ENCODE measurements at places on chromosomes 7 and 10. TPM values are rescaled to one million over a fixed set of nuclear protein-coding genes. Genes with fewer than 3 reads are reported as not detected.

NUTM2E gene
- polyA plus RNA-seq, result not detected

CCDC172 gene
- not detected for polyA plus RNA-seq

GRCh38 chr10:35707642-35708425 is 65.7 kb upstream of the FZD8 start:
- DNase-seq, result no peak

- no peak for DNase-seq
Observed at GRCh38 chr10:123259791-123260190, 105.6 kb downstream of the BUB3 start.

GRCh38 chr10:96718304-96718990 is 1.9 kb downstream of the PIK3AP1 start:
- DNase-seq, result no peak

DNA sequence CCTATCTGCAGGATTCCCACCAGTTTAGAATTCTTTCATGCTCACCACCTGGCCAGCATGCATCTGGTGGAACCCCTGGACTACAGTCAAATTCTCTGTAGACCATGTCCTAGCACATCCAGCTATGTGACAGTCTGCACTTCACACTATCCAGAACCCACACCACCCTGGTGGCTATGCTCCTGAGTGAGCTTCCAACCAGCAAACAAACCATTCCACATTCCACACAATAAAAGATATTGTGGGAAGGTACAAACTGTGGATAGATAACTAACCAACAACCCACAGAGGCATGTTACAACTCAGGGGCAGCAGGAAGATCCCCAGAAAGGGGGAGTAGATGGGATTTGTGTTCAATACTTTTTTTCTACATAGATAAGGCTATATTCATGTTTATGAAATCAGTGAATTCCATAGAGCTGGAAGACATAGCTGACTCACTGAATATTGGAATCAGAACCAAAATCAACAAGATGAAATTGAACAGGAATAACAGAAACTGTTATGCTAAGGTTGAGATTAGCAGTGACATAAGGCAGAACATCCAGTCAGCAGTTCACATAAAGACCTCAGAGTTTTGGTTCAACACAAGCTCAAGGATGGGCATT is 72.5 kb downstream of the LRRC17 start:
- DNase-seq, result no peak

GRCh38 chr10:24992512-24993133 is 23.3 kb downstream of the ENKUR start:
- DNase-seq, result no peak

GRCh38 chr7:46949270-46949931 is 632.5 kb downstream of the TNS3 start:
- no peak for DNase-seq

Measured in right renal cortex interstitium (tissue), 3 donors.